ENCODE measurements at places on chromosomes 13 and 19.

DNA sequence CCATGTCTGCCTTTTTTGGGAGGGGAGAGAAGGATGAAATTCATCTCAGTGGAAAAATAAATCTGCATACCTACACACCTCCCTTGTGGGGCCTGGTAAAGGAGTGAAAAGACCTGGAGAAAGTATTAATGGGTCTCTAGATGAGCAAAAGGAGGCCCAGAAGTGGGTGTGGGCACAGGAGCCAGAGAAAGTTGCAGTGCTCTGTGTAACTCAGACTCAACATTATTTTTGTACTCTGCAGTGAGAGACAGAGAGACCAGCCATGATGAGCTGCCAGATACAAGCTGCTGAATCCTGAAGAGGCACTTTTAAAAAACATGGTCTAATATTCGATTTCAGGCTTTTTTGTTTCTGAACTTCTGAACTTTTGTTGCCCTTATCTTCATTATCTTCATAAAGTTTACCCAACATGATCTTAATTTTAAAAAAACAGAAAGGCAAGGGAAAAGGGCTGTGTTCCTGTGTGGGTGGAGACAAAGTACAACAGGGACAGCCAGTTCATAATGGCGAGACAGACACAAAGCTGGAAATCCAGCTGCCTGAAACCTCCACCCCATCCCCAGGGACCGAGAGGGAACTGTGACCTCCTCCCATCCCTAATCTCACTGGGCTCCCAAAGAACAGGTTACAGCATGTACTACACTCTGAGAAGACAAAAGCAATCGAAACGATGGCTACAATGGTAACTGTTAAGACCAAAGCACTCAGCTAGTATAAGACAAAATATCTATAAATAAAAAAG, 77.2 kb downstream of the KLF12 start:
- DNase-seq, result no peak

- no peak for DNase-seq
These were observed 209.5 kb downstream of the ABCC4 start for GRCh38 chr13:95091755-95092154.

DNA sequence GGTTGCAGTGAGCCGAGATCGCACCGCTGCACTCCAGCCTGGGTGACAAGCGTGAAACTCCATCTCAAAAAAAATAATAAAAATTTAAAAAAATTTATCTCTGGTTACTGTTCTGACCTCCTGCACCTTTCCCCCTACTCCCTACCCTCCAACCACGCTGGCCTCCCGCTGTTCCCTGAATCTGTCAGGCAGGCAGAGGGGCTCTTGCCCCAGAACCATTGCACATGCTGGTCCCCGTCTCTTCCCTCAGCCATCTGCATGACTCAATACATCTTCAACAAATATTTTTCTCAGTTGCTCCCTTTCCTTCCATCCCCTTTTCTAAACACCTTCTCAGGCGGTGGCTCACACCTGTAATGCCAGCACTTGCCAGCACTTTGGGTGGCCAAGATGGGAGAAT, 1.1 kb upstream of the FAM187B start:
- DNase-seq, result no peak

- peak; percentile 59 for DNase-seq
These were observed 110.2 kb downstream of the STK24 start for GRCh38 chr13:98466634-98467236.

DNA sequence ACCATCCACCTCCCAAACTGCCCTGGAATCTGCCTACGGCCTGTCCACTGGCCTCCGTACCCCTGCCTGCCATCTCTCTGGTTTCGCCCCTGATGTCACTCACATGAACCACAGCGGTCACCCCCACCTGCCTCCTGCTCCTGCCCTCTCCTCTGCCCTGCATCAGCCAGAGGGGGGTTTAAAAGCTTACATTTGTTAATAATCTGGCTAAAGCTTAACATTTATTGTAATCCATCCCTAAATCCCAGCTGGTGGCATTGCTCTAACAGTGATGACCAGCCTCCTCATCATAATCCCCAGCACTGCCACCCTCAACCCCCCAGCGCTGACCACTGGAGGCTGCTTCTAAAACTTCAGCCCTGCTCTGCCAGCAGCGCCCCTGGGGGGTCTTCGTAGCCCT, 38.9 kb downstream of the DNM2 start:
- DNase-seq, result no peak
